A549 (cell line): ENCODE measurements at places on chromosomes 12 and 14. TPM values are rescaled to one million over a fixed set of nuclear protein-coding genes. Genes with fewer than 3 reads are reported as not detected.

DNA sequence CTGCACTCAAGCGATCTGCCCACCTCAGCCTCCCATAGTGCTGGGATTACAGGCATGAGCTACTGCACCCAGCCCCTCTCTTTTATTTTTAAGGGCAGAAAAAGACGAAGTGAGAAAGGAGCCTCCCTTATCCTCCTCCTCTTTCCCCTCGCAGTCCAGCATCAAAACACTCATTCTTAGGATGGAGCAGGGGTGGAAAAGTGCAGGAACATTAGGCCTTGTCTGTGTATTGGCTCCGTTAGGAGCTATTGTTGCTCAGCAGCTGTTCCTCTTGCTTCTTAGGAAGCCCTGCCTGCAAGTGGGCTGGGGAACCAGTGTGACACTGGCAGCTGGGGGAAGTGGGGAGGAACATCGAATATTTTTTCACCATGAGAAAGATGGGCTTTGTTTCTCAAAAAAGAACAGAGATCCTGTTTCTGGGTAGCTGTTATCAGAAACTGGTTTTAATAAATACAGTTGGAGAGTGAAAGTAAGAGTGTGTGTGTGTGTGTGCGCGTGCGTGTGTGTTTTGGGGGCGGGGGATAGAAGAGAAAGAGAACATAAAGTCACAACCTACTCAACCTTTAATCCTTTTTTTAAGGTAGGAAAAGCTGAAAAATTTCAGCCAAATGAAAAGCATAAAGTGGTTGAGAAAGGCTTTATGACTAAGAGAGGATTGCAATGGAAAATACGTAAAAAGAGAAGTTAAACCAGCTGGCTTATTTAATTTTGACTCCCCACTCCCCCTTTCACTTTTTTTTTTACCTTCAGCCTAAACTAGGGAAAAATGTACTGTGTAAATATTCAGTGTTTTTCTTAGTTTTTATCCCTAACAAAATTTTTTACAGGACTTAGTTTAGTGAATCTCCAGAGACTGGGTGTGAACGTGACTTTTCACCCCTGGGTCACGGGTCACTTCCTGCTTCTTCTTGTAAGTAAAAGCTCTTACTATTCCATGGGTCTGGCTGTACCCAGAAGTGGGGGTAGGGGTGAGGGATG lies 197.2 kb upstream of the PLEKHG7 start:
- no peak for DNase-seq

- DNase-seq = no peak
Observed at GRCh38 chr12:57272337-57273151, 21.6 kb upstream of the STAC3 start.

GRCh38 chr12:28313631-28314030 lies 123.4 kb downstream of the CCDC91 start:
- no peak for DNase-seq

Gene CLEC4C
- not detected in 3 replicates for polyA plus RNA-seq

GRCh38 chr12:89965993-89966392 lies 257.4 kb upstream of the ATP2B1 start:
- DNase-seq = no peak

DNA sequence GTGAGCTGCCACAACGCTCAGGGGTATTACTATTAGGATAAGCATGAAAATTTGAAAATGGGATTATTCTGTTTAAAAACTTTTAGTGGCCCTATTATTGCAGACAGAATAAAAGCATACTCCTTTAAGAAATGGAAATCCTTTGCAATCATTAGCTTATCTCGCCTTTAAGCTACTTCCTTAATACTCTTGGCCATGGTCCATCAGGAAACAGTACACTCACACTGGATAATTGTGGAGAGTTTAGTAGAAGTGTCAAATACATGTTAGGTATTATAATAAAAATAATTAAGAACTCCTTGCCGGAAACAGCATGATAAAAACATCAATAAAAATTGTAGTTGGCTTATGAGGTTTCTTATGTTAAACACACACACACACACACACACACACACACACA lies 100.4 kb upstream of the PPFIA2 start:
- no peak for DNase-seq

GRCh38 chr14:34426313-34427295 lies 35.4 kb downstream of the SPTSSA start:
- no peak for DNase-seq

Gene PABPN1
- 148 to 158 TPM (median 157 TPM) in 3 replicates for polyA plus RNA-seq
